DMS153 (cell line): ENCODE measurements at places on chromosomes 7 and 10.

DNA sequence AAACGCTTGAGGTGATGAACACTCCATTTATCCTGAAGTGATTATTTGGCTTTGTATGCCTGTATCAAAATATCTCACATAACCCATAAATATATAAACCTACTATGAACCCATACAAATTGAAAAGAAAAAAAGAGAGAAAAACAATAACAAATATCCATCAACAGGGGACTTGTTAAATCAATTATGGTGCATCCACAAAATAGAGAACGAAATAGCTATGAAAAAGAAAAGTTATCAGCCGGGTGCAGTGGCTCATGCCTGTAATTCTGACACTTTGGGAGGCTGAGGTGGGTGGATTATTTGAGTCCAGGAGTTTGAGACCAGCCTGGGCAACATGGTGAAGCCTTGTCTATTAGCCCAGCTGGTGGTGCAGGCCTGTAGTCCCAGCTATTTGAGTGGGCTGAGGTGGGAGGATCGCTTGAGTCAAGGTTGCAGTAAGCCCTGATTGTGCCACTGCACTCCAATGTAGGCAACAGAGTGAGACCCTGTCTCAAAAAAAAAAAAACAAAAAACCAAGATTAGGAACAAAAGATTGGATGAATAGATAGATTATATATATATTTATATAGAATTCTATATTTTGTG, 30.6 kb upstream of the IFRD1 start:
- no peak for DNase-seq

DNA sequence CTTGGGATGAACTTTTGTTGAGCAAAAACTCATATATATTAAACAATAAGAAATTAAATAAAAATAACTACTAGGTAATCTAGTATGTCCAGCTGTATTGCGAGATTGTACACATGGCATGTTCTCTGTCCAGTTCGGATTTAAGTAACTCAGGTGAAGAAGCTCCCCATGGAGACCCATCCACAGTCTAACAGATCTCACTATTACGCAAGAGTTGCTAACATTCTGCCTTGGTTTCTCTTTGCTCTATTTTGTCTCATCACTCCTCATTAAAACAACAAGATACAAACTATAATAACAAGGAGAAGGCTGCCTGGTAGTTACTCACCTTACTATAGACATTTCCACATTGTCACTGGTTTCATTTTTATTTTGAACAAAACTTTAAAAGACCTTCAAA, 1372.3 kb upstream of the CELF2 start:
- DNase-seq: no peak

DNA sequence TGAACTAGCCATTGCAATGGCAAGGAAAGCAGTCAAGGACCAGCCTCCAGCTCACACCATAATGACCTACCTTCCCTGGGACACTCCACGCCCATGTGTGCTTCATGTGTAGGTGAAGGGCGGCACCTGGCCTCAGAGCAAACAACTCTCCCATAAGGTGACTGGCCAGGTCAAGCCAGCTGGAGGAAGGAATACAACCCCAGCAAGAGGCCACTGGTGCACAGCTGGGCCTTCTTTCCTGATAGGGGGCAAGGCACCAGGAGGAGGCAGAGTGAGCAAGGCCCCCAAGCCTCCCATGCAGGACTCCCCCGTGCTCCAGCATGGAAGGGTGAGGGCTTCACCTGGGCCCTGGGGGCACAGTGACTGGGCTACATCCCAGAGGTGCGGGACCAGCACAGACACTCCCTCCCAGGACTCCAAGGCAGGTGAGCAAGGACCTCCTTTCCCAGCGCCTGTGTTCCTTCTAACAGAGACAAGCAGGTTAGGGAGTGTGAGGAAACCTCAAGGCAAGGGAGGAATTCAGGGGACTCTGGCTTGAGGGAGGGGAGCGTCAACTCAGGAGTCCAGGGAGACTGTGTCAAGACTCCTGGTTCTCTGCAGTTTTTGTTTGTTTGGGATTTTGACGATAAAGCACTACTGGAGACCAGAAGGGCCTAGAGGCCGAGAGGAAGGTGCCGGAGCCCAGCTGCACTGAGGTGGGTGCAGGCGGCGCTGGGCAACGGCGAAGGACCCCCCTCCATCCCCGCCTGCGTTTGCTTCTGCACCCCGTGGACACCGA, 1.7 kb downstream of the PTPRN2 start:
- peak; percentile 51 for DNase-seq

GRCh38 chr10:71528371-71529206, 131.9 kb downstream of the CDH23 start:
- DNase-seq: no peak

DNA sequence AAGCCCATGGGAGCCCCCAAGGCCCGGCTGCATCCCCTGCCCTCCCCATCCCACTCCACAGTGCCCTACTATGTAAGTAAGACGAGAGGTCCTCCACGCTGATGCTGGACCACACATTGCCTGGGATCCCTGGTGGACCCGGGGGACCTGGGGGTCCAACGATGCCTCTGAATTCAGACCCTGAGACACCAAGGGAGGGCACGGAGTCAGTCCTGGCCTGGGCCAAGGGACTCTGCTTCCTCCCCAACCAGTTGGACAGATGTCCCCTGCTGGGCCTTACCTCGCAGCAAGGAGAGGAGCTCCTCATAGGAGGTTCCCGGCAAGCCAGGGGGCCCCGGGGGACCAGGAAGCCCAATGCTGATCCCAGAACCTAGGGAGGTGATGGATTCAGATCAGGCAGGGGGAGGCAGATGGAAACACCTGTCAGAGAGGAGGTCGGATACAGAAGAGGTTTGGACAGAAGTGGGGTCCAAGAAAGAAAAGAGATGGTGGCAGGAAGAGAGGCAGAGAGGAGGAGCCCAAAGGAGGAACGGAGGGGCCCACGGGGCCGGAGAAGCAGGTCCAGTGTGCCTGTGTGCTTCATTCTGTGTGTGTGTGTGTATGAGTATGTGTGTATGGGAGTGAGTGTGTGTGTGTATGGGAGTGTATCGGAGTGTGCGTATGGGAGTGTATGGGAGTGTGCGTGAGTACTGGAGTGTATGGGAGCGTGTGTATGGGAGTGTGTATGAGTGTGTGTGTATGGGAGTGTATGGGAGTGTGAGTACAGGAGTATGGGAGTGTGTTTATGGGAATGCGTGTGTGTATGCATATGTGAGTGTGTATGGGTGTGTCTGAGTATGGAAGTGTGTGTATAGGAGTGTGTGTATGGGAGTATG, 50.2 kb downstream of the COL17A1 start:
- no peak for DNase-seq

DNA sequence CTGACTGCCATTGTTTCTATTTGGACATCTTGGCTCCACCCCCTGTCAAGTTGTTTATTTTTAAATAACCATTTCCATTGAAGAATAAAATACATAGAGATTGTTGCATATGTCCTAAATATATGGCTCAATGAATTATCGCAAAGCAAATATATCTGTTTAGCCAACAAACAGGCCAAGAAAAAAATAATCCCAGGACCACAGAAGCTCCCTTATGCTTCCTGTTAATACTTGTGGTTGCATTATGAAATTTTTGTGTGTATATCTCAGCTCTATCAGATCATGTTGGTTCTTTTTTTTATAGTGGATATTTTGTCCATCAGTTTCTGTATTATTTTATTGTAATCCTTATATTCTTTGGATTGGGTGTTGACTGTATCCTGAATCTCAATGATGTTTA, 53.4 kb upstream of the CYP2C8 start:
- DNase-seq: no peak

DNA sequence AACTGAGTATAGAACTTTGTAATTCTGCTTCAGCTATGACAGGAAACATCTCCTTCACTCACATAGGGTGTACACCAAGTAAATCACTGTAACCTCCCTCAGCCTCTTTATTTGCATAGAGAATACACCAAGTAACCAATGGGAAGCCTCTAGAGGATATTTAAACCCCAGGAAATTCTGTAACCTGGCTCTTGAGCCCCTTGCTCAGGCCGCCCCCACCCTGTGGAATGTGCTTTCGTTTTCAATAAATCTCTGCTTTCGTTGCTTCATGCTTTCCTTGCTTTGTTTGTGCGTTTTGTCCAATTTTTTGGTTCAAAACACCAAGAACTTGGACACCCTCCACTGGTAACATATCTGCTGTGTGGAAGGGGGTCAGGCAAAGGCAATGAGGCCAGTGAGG, 60.2 kb downstream of the CLRN3 start:
- DNase-seq: no peak

GRCh38 chr10:92847202-92847864, 987 bp upstream of the EXOC6 start:
- no peak for DNase-seq

DNA sequence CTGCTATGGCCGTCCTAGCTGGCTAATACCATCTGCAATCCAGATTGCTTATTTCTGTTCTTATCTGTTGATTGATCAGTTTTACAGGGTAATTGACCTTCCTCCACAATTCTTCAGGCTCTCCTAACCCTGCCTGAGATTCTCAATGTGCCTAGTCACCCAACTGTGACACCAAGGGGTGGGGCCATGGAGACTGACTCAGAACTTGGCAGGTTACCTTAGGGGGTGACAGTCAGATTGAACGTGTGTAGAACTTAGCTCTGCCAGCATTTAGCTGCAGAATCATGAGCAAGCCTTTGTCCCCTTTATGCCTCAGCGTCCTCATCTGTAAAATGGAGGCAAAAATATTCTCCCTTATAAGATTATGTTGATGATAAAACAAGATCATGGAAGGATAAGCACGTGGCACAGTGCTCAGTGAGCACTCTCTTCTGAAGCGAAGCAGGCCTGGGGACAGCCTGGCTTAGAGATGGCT, 19.1 kb upstream of the LEP start:
- DNase-seq: no peak

DNA sequence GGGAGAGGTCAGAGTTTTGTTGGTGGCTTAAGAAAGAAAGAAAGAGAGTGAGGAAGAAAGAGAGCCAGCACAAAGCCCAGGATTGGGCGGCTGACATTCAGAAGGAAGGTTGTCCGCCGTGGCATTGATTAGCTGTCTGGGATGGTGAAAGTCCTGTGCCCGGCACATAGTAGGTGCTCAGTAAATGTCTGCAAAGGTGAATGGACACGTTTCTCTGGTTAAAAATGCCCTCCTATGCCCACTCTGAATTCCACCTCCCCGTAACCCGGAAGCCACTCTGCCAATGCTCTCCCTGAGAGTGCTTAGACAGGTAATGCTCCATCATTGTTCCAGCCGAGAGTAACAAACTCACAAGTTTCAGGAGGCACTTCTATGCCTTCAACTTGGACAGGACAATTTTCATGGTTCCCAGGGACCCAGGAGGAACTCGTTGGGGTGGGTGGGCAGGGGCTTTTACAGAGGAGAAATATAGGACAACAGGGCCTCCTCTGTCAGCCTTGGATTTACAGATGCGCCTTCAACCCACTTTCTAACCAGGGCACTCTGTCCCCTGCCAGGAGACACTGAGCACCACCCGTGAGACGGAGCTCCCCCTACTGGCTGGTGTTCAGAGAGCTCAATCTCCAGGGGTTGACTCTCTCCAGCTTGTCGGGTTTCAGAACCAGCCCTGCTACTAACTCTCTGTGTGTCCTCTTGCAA, 411.5 kb upstream of the ZMIZ1 start:
- peak; percentile 34 for DNase-seq

DNA sequence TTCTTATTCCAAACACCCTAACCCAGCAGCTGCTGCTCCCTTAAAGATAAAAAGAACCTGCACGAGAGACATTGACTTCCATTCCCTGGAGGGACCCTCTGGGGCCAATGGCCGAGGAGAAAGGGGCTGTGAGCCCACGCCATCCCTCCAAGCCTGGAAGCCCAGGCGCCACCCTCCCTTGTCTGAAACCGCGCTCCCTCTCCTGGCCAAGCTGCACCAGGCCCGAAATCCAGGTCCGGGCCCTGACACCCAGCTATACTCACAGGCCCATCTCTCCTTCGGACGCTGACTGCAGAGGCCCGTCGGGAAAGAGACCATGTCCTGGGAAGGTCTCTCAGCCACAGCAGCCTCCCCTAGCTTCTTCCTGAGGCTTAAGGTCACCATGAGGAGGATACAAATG, 196.5 kb downstream of the PTPRN2 start:
- DNase-seq: no peak

- no peak for DNase-seq
Measured at GRCh38 chr10:125034675-125035074, 92.8 kb downstream of the ZRANB1 start.

- DNase-seq: no peak
Measured at GRCh38 chr10:13563481-13564445, 23.0 kb upstream of the PRPF18 start.

DNA sequence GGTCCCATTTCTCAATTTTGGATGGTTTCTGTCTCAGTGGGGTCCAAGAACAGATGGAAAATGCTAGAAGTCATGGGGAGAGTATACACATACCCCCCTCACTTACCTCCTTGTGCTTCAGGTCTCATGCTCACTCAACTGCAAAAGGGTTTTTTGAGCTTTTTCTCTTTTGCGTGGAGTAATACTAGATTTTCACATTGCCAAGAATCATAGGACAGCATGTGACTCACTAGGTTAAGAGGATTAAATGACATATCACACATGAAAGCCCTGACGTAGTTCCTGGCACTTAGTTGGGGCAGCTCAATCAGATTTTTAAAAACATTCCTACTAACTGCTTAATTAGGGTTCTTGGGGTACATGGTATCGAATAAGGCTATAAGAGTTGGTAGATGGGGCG, 4.5 kb downstream of the PI4K2A start:
- no peak for DNase-seq

GRCh38 chr7:95780665-95781064, 8.3 kb downstream of the DYNC1I1 start:
- DNase-seq: no peak

GRCh38 chr7:16114633-16115032, 306.7 kb downstream of the CRPPA start:
- DNase-seq: no peak

- no peak for DNase-seq
Measured at GRCh38 chr7:132045481-132045980, 489.1 kb upstream of the PODXL start.

DNA sequence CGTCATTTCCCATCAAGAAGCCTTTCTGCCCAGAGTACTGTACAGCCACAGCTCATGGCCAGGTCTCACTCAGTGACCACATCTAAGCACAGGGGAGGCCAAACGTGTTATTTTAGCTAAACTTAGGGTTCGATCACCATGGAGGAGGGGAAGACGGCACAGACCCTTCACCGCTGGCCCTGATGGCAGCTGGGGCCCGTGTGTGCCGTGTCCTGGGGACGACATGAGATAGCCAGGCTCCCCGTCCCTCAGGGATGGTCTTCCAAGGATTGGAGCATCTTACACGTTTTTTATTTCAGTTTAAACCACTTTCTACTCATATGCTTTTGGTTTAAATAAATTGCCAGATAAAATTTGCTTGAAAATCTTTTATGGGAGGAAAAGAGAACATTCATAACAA, 512.9 kb downstream of the DNAJB6 start:
- DNase-seq: no peak

DNA sequence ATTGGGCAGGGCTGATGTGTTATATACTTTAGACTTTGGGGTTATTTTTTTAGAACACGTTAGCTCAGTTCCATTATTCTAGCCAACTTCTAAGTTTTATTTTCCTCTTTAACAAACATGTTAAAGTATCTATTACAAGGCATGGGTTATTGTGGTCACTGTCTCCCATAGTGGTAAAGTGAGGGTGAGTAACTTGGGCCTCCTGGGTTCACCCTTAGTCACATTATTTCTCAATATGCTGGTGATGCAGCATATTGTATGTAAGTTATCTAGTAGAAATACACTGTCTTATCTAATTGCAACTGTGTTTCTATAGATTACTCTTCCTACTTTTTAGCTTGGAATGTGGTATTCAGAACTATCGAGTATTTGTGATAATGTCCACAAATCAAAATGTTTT, 65.9 kb downstream of the BBS9 start:
- no peak for DNase-seq
